Muscle of arm (tissue), 14 donors: ENCODE measurements at places on chromosomes 3 and 15.

- peak; percentile 44 for DNase-seq
Measured at GRCh38 chr3:85567071-85567676, 608.4 kb downstream of the CADM2 start.

GRCh38 chr3:148940983-148941382 lies 50.4 kb upstream of the GYG1 start:
- no peak for DNase-seq

DNA sequence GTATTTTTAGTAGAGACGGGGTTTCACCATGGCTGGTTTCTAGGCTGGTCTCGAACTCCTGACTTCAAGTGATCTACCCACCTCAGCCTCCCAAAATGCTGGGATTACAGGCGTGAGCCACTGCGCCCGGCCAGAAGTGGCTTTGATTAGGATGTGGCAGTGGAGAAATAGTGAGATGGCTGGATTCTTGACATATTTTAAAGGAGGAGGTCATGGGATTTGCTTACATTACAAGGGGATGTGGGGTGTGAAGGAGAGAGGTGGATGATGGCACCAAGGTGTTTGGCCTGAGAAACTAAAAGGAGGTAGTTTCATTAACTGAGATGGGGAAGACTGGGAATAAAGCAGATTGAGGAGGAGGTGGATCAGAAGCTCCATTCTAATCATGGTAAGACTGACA lies 15.0 kb upstream of the LTF start:
- no peak for DNase-seq

- DNase-seq, result no peak
Measured at GRCh38 chr3:66261355-66261754, 40.6 kb downstream of the SLC25A26 start.

DNA sequence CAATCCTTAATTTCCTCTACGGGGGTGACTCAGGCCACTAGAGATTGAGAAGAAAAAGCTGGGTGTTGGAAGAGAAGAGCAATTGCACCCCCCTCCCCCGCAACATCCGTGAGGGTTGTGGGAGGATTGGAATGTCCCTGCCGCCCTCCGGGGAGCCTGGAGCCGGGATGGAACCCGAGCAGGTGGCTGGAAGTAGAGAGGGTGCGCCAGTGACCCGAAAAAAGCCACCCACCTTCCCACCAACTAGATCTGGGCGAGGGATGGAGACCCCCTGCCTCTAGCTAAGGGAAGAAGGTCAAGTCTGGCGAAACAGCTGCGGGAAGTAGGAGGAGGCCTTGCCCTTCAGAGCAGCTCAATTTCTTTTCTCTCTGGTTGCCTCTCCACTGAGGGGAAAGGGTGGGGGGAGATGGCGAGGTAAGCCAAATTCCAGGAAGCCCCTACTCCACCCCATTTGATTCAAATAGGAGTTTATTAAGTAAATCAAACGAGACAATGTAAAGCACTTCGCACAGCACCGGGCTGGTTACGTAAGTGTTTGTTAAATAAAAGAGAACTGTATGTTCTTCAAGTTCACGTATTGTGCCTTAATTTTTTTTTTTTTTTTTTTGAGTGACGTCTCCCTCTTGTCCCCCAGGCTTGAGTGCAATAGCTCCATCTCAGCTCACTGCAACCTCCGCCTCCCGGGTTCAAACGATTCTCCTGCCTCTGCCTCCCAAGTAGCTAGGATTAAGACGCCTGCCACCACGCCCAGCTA lies 1.1 kb upstream of the WWTR1 start:
- DNase-seq, result peak; percentile 58
